ENCODE measurements at places on chromosomes 7 and 10. TPM values are rescaled to one million over a fixed set of nuclear protein-coding genes. Genes with fewer than 3 reads are reported as not detected.
A peak's percentile ranks its signal among the peaks of the same experiment; 100 is the strongest.

- peaks cover 6% of the 10 kb centered on the region for H3K36me3 ChIP-seq
- no peaks in the 10 kb centered on the region for H3K27me3 ChIP-seq
- no peak for DNase-seq
- H3K4me1 ChIP-seq: peaks cover 37% of the 10 kb centered on the region
- peak overlapping the region; percentile 69 for H3K27ac ChIP-seq
These were observed 98.2 kb downstream of the PRPF18 start for GRCh38 chr10:13684806-13685482.

DNA sequence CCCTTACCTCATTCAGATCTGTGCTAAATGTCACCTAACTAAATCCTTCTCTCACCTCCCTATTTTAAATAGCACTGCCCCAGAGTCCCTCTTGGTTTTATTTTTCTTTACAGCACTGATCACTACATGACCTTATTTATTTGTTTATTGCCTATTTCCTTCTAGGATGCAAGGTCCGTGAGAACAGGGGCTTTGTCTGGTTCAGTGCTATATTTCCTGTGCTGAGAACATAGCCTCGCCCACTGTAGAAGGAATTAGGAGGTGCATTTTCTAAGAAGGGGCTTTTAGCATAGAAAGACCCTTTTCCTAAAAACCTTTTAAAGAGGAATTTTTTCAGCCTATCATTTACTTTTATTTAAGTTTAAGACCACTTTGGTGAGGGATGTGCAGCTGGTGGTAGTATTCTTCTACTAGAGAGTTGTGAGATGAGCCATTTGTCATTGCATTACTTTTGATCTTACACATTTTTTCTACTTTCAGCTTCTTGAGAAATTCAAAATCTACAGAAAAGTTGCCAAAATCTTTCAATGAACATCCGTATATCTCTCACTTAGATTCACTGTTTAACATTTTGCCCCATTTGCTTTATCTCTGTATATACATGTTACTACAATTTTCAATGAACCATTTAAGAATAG is 13.5 kb upstream of the PCGF5 start:
- no peak overlapping the region for H3K27ac ChIP-seq
- peaks cover 60% of the 10 kb centered on the region for H3K4me1 ChIP-seq
- H3K4me3 ChIP-seq: no peak overlapping the region

DNA sequence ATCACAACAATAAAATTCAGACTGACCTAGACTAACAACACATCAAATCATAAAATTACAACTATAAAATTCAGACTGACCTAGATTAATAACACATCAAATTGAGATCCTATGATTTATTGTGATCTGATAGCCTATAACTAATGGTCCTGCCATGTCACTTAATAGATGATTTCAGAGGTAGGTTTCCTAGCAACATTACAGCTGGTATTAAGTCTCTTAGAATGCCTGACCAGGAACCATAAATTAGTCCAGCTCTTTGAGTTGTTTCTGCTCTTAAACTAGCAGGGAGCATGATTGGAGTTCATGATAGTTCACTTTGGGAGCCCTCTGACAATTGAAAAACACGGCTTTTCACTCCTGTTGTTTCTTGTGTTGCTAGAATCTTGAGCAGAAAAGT is 318.9 kb downstream of the BMPER start:
- no peak overlapping the region for H3K27ac ChIP-seq
- no peaks in the 10 kb centered on the region for H3K27me3 ChIP-seq
- no peaks in the 10 kb centered on the region for H3K4me1 ChIP-seq
- H3K4me3 ChIP-seq: no peak overlapping the region
- no peaks in the 10 kb centered on the region for H3K36me3 ChIP-seq

Gene MET
- 5.9 TPM for polyA plus RNA-seq

GRCh38 chr7:149790146-149790548 is 16.8 kb upstream of the ZNF467 start:
- H3K4me3 ChIP-seq: no peak overlapping the region
- H3K4me1 ChIP-seq: no peaks in the 10 kb centered on the region
- no peak overlapping the region for H3K27ac ChIP-seq
- no peaks in the 10 kb centered on the region for H3K27me3 ChIP-seq
- H3K36me3 ChIP-seq: no peaks in the 10 kb centered on the region

Gene TCERG1L
- not detected for polyA plus RNA-seq

- H3K4me1 ChIP-seq: no peaks in the 10 kb centered on the region
- no peaks in the 10 kb centered on the region for H3K27me3 ChIP-seq
- H3K27ac ChIP-seq: no peak overlapping the region
- no peaks in the 10 kb centered on the region for H3K36me3 ChIP-seq
- H3K4me3 ChIP-seq: no peak overlapping the region
- DNase-seq: no peak
These were observed 58.2 kb downstream of the POU6F2 start for GRCh38 chr7:39035903-39036302.

- no peak overlapping the region for H3K27ac ChIP-seq
- H3K36me3 ChIP-seq: no peaks in the 10 kb centered on the region
- H3K4me3 ChIP-seq: no peak overlapping the region
These were observed 254.0 kb upstream of the LRGUK start for GRCh38 chr7:133873187-133873586.

DNA sequence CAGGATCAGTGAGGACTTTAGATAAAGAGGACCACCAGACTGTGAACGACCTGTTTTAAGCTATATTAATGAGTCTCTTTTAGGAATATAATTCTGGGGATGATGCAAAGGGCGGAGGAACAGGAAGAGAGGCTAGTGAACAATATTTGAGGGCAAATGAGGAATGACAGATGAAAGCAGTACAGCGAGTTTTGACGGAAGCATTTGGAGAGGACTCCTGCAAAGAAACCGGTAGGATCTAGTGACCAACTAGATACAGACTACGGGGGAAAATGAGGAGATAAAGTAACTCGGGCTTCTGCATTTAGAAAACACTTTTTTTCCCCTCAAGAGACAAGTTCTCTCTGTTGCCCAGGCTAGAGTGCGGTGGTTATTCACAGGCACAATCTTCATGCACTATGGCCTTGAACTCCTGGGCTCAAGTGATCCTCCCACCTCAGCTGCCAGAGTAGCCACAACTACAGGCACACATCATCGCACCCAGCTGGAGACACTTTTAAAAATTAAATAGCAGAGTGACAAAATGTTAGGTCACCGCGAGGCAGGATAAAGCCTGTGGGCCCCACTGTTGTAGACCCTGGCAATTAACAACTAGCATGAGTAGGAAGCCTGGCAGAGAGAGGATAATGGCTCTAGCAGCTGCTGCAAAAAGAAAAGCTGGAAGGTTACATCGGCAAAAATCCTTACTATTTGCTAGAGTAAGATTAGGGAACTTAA is 143.2 kb downstream of the SRPK2 start:
- no peaks in the 10 kb centered on the region for H3K36me3 ChIP-seq
- no peak overlapping the region for H3K4me3 ChIP-seq
- H3K27me3 ChIP-seq: no peaks in the 10 kb centered on the region
- DNase-seq: no peak

Gene GPR15LG
- polyA plus RNA-seq: not detected

DNA sequence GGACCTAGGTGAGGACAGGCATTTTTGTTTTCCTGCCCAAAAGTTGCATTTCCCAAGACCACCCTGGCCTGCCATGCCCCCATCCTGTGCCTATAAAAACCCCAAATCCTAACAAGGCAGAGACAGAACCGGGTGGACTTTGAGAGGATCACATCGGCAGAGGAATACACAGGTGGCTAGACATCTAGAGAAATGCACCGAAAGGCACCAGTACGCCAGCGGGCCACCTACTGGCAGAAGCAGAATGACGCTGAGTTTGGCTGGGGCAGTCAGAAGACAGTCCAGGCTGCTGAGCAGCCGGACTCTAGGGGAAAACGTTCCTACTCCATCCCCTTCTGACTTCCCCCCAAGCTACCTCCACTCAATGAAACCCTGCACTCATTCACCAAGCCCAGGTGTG is 2.8 kb downstream of the AKR1C4 start:
- DNase-seq: no peak
- H3K27me3 ChIP-seq: peaks cover 3% of the 10 kb centered on the region
- H3K4me1 ChIP-seq: no peaks in the 10 kb centered on the region
- H3K27ac ChIP-seq: no peak overlapping the region
- H3K36me3 ChIP-seq: no peaks in the 10 kb centered on the region

- DNase-seq: no peak
- no peaks in the 10 kb centered on the region for H3K4me1 ChIP-seq
- H3K27ac ChIP-seq: no peak overlapping the region
- H3K4me3 ChIP-seq: no peak overlapping the region
- no peaks in the 10 kb centered on the region for H3K36me3 ChIP-seq
These were observed 49.1 kb downstream of the FEZF1 start for GRCh38 chr7:122255454-122255853.

GRCh38 chr7:147245274-147245673 is 1128.7 kb downstream of the CNTNAP2 start:
- no peaks in the 10 kb centered on the region for H3K27me3 ChIP-seq
- H3K27ac ChIP-seq: no peak overlapping the region
- no peaks in the 10 kb centered on the region for H3K4me1 ChIP-seq
- no peak for DNase-seq

DNA sequence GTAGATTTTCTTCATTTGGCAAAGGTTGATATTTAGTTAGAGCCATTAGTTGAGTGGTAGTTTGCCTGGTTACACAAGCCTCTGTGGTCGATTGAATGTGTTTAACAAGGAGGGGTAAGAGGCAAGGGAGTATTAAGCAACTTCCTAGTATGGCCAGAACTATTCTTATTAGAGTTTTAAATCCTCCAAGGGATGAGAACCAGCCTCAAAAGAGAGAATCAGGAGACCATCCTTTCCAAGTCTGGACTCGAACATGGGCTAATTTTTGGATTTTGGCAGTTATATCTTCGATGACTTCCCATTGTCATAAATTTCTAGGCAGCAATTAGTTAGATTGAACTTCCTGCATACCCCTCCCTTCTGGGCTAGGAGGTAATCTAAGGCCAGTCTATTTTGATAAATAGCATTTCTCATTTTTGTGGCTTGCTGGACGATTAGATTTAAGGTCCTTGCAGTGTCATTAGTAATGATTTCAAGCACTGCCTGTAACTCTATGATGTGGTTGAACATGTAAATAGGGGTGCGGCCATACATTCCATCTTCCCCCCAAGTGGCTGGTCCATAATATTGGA is 219.5 kb upstream of the KCND2 start:
- no peaks in the 10 kb centered on the region for H3K27me3 ChIP-seq
- H3K4me1 ChIP-seq: no peaks in the 10 kb centered on the region
- H3K4me3 ChIP-seq: no peak overlapping the region

Gene NEUROD6
- not detected for polyA plus RNA-seq

Gene WEE2
- polyA plus RNA-seq: not detected

DNA sequence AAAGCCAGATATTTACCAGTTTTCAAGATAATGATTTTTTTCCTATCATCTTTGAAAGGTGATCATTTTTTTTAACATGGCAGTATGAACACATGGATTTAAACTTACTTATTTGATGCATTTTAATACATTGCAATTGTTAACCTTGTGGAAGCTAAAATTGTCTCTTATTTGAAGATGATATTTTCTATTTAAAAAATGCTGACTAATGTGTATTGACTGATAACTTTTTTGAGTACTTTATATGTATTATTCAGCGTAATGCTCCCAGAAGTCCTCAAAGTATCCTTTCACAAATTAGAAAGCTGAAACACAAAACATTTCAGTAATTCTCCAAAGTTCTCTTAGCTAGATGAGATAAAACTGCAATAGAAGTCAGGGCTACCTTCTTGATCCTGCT is 677.3 kb downstream of the NRG3 start:
- DNase-seq: no peak
- H3K4me3 ChIP-seq: no peak overlapping the region
- H3K36me3 ChIP-seq: no peaks in the 10 kb centered on the region
- no peaks in the 10 kb centered on the region for H3K4me1 ChIP-seq

GRCh38 chr10:52115823-52116222 is 198.3 kb upstream of the DKK1 start:
- no peak for DNase-seq
- H3K27ac ChIP-seq: peak overlapping the region; percentile 34
- H3K36me3 ChIP-seq: no peaks in the 10 kb centered on the region

Gene NUTM2A
- polyA plus RNA-seq: 1.1 TPM

- H3K4me1 ChIP-seq: no peaks in the 10 kb centered on the region
- peak; percentile 60 for DNase-seq
- H3K4me3 ChIP-seq: no peak overlapping the region
- no peaks in the 10 kb centered on the region for H3K27me3 ChIP-seq
- no peak overlapping the region for H3K27ac ChIP-seq
These were observed 143.1 kb upstream of the STK17A start for GRCh38 chr7:43439631-43440401.

Gene IL15RA
- 13.1 TPM for polyA plus RNA-seq

DNA sequence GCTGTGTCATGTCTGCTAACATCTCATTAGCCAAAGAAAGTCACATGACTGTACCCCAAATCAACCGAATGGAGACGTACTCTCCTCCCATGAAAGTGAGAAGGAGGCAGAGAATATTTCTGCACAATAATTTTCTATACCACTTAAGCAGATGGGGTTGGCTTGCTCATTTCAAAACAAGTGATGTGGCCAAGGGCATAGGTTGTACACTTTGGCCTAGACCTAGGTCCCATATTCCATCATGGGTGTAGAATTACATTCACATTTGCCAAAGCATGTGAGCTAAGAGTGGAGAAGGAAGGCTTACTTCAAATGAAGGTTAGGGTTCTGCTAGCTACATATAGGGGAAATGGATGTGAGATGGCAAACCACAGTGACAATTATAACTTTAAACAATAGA is 83.0 kb downstream of the ZNF365 start:
- H3K4me3 ChIP-seq: no peak overlapping the region
- H3K27me3 ChIP-seq: no peaks in the 10 kb centered on the region
- H3K27ac ChIP-seq: no peak overlapping the region
- no peaks in the 10 kb centered on the region for H3K4me1 ChIP-seq

DNA sequence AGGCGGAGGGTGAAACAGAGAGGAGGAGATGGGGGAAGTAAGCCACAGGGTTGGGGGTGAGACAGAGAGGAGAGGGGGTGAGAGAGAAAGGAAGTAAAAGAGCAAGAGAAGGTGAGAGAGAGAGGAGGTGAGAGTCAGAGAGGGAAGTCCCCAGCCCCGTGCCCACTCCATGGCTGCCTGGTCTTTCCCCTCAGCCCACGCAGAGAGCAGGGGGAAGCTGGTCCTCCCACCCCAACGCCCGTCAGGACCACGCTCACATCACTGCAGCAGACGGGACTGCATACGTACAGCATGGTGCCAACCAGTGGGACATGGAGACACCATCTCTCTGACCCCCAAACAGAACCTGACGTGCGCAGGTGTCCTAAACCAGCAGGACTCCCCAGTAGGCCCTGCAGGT is 12.1 kb upstream of the PDGFA start:
- no peaks in the 10 kb centered on the region for H3K27me3 ChIP-seq
- no peak overlapping the region for H3K4me3 ChIP-seq
- H3K36me3 ChIP-seq: no peaks in the 10 kb centered on the region

All from psoas muscle (tissue), 8 donors.